ENCODE measurements at places on chromosomes 11 and 22.

DNA sequence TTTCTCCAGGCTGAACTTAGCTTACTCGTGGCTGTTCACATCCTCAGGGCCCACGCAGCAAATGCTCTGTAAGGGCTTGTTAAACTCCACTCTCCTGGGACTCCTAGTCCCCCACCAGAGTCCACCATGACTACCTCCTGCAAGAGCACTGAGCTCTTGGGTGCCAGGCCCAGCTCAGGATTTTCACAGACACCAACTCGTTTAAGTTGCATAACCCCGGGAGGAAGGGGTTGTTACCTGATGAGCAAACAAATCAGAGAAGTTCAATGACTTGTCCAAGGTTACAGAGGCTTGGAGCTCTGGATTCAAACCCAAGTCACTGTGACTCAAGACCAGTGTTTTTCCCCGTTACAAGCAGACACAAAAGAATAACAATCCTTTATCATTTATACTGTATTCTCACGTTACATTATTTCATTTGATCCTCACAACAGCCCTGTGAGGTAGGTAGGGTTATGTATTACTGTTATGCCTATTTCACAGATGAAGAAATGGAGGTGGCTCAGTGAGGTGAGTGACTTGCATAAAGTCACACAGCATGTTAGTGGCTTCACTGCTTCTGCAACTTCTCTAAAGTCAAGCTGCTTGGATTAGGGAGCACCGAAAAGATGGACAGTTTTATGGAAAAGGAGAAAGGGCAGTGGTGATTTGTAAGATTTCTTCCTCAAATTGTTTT lies 17.4 kb downstream of the KCTD21 start:
- no peak for DNase-seq

DNA sequence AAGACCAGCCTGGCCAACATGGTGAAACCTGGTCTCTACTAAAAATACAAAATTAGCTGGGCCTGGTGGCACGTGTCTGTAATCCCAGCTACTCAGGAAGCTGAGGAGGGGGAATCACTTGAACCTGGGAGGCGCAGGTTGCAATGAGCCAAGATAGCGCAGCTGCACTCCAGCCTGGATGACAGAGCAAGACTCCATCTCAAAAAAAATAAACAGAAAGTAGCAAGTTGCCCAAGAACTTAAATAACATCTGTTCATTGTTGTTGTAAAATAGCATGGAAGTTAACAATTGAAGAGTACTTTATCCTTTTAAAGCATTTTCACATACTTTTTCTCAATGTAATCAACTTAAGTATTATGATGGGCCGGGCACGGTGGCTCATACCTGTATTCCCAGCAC lies 5.7 kb downstream of the AMBRA1 start:
- DNase-seq, result no peak

DNA sequence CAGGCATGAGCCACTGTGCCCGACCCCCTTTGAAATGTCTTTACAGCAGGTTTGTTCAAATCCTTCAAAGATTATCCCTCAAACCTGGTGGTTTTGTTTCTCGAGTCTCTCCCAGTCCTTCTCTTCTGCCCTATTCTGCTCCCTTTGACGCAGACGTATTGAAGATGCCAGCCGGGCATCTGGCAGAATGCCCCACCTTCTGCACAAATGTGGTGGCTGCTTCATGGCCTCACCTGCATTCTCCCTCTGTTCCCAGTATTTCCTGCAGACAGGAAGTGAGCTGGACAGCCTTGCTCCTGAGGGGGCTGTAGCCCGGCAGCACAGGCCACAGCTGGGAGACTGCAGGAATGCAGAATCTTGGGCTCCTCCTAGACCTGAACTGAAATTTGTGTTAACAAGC lies 4.8 kb upstream of the NAP1L4 start:
- no peak for DNase-seq

GRCh38 chr22:42132457-42132856 lies 1.8 kb upstream of the CYP2D6 start:
- DNase-seq, result no peak

GRCh38 chr11:57180081-57180561 lies 1.6 kb upstream of the LRRC55 start:
- DNase-seq, result no peak

- DNase-seq, result no peak
These were observed 5.2 kb downstream of the MRGPRE start for GRCh38 chr11:3226846-3227567.

All from activated naive CD4-positive, alpha-beta T cell treated with anti-CD3 and anti-CD28 coated beads for 36 hours (primary cell).